GOT3 (cell line): ENCODE measurements at places on chromosomes 12 and 14.
A peak's percentile ranks its signal among the peaks of the same experiment; 100 is the strongest.

- DNase-seq, result no peak
Measured at GRCh38 chr14:94893411-94894160, 123.7 kb upstream of the GSC start.

DNA sequence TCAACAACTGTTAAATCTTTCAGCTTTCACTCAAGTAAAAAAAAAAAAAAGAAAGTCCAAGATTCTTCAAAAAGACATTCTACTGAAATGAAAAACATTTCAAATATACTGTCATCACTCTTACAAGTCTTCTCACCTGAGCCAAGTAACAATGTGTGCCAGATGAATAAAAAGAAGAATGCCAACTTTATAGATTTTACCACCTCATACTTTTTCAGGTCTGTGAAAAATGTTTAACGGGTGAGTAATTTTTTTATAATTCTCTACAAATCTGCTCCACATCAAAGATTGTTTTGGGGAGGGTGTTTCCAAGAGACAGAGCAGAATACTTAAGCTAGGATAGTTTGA is 181.0 kb upstream of the BMP4 start:
- no peak for DNase-seq

DNA sequence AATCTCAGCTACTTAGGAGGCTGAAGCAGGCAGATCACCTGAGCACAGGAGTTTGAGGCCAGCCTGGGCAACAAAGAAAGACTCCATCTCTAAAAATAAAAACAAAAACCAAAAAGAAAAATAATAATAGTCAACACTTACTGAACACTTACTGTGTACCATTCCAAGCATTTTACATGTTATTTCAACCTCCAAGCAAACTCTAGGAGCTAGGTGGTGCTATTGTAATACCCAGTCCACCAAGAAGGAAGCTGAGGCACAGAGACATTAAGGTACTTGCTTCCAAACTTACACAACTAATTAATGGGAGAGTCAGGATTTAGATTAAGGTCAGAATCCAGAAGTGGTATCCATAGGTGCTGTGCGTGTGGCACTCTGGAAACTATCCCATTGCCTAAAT is 13.7 kb upstream of the OR6J1 start:
- no peak for DNase-seq

DNA sequence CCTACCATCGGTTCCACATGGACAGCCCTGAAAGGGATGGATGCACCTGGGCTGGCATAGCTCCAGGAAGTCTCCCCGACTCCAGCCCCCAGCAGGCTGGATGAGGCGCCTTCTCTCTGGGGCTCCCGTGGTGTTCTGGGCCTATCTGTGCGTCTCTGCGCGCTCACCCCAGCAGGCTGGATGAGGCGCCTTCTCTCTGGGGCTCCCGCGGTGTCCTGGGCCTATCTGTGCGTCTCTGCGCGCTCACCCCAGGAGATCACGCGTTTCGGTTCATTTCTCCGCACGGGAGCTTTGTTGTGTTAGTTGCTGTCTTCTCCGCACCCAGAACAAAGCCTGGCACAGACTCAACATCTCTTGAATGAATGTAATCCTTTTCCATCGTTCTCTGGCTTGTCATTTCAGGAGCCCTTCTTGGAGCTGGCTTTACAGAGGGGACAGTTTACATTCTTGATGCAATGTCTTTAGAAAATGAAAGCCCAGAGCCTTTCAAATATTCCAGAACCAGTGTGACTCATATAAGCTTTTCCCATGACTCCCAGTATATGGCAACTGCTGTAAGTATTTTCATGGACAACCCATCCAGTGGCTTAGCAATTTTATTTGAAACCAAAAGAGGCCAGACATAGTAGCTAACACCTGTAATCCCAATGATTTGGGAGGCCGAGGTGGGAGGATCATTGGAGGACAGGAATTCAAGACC is 40.3 kb downstream of the CFAP251 start:
- DNase-seq, result no peak

DNA sequence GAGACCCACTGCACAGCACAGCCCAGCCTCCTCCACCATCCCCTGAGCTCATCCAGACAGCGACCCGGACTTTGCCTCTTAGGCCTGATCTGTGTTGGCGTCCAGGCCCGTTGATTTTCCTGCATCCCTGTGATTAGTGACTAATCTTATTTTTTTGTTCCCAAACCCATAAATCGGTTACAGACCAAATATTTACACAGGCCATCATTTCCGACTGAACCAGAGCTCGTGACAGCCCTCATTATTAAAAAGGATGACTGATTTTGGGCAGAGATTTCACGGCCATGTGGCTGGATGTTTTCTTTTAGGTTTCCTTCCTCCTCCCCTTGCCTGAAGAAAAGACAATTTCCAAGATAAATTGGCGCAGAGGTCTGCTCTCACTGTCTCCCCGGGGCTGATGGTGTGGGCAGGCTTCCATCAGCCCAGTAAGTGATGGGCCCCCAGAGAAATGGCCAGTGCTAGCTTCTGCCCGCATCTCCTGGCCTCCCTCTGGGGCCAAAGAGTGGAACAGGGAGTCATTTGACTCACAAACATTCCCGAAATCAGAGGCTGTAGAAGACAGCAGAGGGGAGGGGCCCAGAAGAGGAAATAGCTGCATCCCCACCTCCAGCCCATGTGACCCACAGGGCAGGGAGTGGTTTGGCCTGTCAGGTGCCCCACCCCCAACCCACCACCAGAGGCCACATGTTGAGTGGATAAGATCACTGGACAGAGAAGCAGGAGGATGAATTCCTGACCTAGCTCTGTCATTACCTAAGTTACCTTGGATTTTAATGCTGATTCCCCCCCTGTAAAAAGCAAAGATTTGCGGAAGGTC is 283.5 kb downstream of the KSR2 start:
- peak; percentile 68 for DNase-seq

DNA sequence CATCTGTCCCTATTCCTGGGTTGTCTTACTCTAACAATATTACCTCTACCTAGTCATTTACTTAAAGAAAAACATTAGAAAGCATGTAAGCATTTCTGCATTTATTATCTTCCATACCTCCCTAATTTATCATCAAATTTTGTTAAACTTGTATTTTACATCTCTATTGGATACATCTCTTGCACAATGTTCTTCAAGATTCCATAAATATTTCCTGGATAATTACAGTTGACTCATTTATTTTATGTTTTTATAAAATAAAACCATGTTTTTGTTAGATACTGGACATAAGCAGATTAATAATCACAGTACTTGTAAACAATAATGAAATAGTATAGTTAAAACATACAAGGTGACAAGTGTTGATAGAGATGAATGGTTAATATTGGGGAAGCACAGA is 209.0 kb downstream of the TMTC3 start:
- DNase-seq, result no peak

DNA sequence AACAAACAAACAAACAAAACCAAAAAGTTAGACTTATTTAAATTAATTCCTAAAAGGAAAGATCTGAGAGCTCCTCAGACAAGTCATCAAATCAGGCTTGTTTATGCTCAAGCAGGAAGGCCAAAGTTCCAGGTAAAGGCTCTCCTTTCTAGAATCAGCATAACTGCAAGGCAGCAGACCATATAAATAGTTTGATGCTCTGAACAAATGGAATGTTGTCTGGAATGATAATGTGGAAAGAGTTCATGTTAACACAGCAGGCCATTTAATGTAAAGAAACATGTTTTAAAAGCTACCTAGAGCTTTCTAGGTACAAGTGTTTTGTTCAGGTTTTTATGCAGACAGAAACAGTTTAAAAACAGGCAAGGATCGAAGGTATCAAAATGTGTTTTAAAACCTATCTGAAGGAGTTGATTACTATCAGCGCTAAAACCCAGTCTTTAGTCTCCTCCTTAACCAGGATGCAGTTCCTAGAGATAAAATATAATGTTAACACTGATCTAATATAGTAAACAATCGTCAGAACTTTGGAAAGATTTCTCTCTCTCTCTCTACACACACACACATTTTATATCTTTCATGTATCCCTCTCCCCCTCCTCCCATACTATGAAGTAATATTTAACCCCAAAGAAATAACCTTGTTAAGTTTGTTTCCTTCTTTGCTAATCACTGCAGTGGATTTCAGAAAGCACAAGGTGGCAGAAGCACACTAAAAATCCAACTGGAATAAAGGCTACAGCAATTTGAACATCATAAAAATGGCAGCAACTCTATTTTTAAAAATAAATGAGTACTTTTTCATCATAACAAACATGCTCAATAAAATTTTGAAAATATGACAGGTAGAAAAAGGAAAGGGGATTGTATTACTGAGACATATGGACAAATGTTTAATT is 135.5 kb downstream of the PAWR start:
- no peak for DNase-seq

GRCh38 chr12:47610686-47611252 is 95.1 kb downstream of the RPAP3 start:
- no peak for DNase-seq

- no peak for DNase-seq
Measured at GRCh38 chr14:53537422-53538315, 384.5 kb upstream of the DDHD1 start.

DNA sequence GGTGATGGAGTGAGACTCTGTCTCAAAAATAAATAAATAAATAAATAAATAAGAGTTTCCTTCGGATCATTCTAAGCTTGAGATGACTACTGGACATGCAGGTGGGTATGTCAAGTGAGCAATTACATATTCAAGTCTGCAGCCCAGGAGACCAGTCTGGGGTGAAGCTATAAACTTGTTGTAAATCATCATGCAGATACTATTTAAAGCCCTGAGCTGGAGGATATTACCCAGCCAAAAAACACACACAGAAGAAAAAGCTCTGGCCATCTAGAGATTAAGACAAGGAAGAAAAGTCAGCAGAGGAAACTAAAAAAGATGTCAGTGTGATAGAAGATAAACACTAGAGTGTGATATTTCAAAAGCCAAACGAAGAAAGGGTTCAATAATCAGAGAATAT is 47.0 kb upstream of the PDZRN4 start:
- no peak for DNase-seq

DNA sequence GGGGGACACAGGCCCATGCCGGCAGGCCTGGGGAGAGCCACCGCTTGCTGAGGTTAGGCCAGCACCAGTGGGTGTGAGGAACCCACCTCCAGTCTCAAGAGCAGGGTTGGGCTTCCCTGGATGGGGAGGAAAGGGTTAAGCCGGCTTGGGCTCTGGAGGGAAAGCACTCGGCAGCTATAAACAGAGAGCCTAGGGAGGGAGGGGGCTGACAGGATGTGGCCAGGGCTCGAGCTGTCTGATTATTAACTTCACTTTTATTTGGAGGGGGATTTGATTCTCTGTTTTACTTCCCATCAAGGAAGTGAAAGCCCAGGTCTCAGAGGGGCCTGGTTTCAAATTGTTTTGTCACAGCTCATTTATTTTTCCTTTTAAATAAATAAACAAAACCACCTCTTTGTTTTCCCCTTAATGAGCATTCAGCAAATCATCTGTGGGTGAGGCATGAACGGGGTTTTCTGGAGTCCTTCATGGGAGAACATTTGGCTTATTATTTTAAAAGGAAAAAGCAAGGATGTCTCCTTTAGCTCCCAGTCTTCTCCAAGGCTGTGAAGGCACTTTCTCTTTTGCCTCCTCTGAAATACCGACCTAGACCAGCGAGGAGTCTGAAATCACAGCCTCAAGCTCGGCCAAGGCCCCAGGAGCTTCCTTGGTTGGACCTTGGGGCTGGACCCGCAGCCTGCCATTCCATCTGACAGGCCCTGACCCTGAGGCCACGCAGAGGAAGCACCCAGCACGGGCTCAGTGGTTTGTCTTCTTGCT is 21.9 kb upstream of the ZFP36L1 start:
- no peak for DNase-seq

GRCh38 chr12:121990692-121991603 is 30.7 kb upstream of the BCL7A start:
- no peak for DNase-seq

- DNase-seq, result no peak
Measured at GRCh38 chr12:27635349-27635972, 60.8 kb upstream of the REP15 start.

GRCh38 chr14:84217066-84217465 is 1312.9 kb upstream of the FLRT2 start:
- DNase-seq, result no peak

DNA sequence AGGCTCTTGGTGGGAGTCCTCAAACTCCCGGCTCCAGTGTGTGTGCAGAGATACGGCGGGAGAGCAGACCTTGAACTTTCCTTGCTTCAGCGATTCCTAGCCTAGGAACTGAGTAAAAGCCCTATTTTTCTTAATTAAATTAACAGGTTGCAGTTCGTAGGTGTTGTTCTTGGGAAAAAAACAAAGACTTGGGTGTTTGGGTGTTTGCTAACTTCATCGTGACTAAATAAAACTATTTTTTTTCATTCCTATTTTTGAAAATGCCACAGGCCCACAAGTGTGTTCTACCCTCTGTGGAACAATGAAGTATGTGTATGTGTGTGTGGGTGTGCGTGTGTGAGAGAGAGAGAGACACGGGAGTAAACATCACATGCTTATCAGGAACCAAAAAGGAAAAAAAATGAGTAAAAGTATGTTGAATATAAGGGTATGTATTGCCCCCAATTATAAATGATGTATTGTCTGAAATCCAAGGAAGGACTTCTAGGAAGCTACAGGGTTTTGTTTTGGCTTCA is 651 bp downstream of the TMEM117 start:
- no peak for DNase-seq

GRCh38 chr14:49306152-49306751 is 279.9 kb downstream of the RPS29 start:
- DNase-seq, result no peak

- no peak for DNase-seq
Measured at GRCh38 chr12:76240281-76240680, 107.9 kb downstream of the BBS10 start.

GRCh38 chr14:99541677-99542470 is 60.7 kb downstream of the CCNK start:
- no peak for DNase-seq

DNA sequence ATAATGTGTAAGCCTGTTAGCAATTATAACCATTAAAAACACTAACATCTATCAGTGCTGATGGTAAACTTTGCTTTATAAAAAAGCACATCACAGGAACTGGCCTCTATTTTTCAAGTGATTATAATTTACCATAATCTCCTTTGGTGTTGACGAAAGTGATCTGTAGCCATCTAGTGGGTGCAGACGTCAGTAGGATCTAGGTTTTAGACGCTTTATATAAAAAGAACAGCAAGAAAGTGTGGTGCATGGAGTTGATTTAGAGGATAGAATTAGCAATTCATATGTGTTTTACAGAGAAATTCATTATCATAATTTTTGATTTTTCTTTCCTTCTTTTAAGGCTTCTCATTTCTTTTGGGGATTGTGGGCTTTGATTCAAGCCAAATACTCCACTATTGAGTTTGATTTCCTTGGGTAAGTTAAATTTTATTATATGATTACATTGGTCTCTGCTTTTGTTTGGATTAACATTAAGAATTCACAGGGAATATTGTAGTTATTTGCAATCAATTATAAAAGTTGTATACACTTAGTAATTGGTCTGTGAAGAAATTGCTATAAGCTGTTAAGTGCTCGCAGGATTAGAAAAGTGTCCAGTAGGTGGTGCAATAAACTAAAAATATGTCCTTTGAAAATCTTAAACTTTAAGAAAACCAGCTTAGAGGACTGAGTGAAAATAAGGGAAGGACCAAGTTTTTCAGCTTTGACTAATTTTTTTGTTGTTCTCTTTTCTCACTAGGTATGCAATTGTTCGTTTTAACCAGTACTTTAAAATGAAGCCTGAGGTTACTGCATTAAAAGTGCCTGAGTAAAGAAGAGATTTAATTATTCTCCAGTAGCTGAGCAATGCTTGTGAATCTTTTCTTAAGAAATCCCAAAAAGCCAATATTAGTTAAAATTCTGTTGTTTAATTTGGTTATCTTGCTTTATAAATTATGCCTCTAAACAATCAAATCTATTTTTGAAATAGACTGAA is 59.5 kb downstream of the ETNK1 start:
- no peak for DNase-seq
